ENCODE measurements at places on chromosomes 2 and 18. TPM values are rescaled to one million over a fixed set of nuclear protein-coding genes. Genes with fewer than 3 reads are reported as not detected.

GPR35 gene
- total RNA-seq = 2.2 TPM

SCN3A gene
- total RNA-seq = 0.95 TPM

CHRND gene
- not detected for total RNA-seq

CDKL4 gene
- 0.22 TPM for total RNA-seq

ITGB6 gene
- 5.0 TPM for total RNA-seq

RPRM gene
- not detected for total RNA-seq

ADI1 gene
- total RNA-seq = 160 TPM

HOXD10 gene
- not detected for total RNA-seq

RELCH gene
- 11.1 TPM for total RNA-seq

HOXD3 gene
- total RNA-seq = 0.30 TPM

KDM3A gene
- total RNA-seq = 29.5 TPM

RAB6C gene
- total RNA-seq = 0.16 TPM

POU3F3 gene
- total RNA-seq = not detected

GALNT14 gene
- total RNA-seq = 0.38 TPM

KRTCAP3 gene
- total RNA-seq = 0.60 TPM

IL36G gene
- total RNA-seq = not detected

STRADB gene
- 79.1 TPM for total RNA-seq

Data from Right ventricle myocardium inferior (tissue), 1 donor.